ENCODE measurements at places on chromosomes 13 and 19. TPM values are rescaled to one million over a fixed set of nuclear protein-coding genes. Genes with fewer than 3 reads are reported as not detected.

- no peaks in the 10 kb centered on the region for H3K4me1 ChIP-seq
- no peak for DNase-seq
- H3K27ac ChIP-seq: no peak overlapping the region
- no peak overlapping the region for H3K4me3 ChIP-seq
- no peaks in the 10 kb centered on the region for H3K36me3 ChIP-seq
Measured at GRCh38 chr13:98335721-98336120, 158.7 kb upstream of the RNF113B start.

GRCh38 chr13:54029226-54029625 is 1000.6 kb downstream of the OLFM4 start:
- no peaks in the 10 kb centered on the region for H3K27me3 ChIP-seq
- H3K4me3 ChIP-seq: no peak overlapping the region
- no peak overlapping the region for H3K27ac ChIP-seq
- H3K36me3 ChIP-seq: no peaks in the 10 kb centered on the region
- no peaks in the 10 kb centered on the region for H3K4me1 ChIP-seq

DNA sequence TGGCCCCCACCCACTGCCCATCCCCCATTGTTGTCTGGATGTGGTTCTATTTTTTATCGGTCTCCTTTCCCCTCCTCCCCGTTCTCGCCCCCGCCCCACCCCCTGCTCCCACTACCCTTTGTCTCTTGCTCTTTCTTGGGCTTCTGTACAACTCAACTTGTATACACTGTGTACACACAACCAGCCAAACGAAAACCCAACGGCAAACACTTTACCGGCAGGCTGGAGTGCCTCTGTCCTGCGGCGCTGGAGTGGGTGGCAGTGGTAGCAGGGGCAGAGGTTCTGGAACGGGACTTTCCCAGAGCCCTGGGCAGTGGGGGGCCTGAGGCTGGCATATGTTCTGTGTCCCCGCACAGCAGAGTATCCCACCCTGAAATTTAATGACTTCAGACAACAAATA is 13.7 kb downstream of the RRAS start:
- no peak overlapping the region for H3K4me3 ChIP-seq
- no peaks in the 10 kb centered on the region for H3K27me3 ChIP-seq
- no peaks in the 10 kb centered on the region for H3K36me3 ChIP-seq
- H3K4me1 ChIP-seq: no peaks in the 10 kb centered on the region
- DNase-seq: no peak

- no peaks in the 10 kb centered on the region for H3K36me3 ChIP-seq
- H3K27me3 ChIP-seq: no peaks in the 10 kb centered on the region
- no peak for DNase-seq
- H3K27ac ChIP-seq: no peak overlapping the region
- no peaks in the 10 kb centered on the region for H3K4me1 ChIP-seq
Measured at GRCh38 chr13:31174018-31174417, 12.3 kb upstream of the HSPH1 start.

PSG6 gene
- not detected for total RNA-seq

DNA sequence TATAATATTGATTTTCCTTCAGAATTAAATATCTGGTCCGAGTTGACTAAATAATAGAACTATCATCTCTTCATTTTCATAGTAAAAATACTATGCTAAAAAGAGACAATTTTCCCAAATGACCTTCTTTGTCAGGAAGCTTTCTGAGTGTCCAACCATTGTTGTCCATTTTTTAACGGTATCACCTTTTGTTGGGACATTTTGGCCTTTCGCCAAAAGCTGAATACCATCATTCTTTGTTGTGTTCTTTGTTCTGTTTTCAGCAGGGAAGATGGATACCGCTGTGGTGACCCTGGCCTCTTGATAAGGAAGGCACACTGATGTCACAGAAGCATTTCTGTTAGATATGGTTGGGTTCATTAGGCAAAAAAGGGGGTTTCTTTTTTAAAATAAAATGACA is 654.4 kb upstream of the GPC6 start:
- no peaks in the 10 kb centered on the region for H3K27me3 ChIP-seq
- no peak overlapping the region for H3K4me3 ChIP-seq
- no peak for DNase-seq
- H3K27ac ChIP-seq: no peak overlapping the region

FFAR3 gene
- total RNA-seq: not detected

GRCh38 chr19:52943884-52944643 is 18.6 kb downstream of the ZNF816 start:
- H3K4me3 ChIP-seq: no peak overlapping the region
- H3K4me1 ChIP-seq: peaks cover 5% of the 10 kb centered on the region
- H3K36me3 ChIP-seq: no peaks in the 10 kb centered on the region

DNA sequence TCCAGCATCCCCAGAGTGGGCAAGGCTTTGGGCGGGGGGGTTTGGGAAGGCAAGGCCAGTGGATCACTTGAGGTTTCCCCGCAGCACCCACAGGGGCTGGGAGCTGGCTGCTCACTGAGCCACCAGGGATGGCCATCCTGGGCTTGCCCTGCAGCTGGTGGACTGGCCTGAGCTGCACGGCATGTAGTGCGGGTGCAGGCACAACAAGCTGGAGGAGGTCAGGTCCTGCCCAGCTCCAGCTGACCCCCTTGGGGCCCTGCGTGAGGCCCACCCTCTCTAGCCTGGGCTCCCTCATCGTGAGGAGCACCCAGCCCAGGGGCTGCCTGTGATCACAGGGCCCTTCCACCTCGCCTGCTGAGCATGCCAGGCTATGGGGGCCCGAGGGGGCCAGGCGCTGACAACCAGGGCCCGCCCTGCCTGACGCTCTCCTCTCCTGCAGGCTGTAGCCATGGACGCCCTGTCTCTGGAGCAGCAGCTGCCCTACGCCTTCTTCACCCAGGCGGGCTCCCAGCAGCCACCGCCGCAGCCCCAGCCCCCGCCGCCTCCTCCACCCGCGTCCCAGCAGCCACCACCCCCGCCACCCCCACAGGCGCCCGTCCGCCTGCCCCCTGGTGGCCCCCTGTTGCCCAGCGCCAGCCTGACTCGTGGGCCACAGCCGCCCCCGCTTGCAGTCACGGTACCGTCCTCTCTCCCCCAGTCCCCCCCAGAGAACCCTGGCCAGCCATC is 22.9 kb downstream of the COMP start:
- no peaks in the 10 kb centered on the region for H3K36me3 ChIP-seq
- no peak for DNase-seq
- H3K4me1 ChIP-seq: peaks cover 6% of the 10 kb centered on the region
- H3K27me3 ChIP-seq: no peaks in the 10 kb centered on the region

F10 gene
- 1.5 TPM for total RNA-seq

- H3K27ac ChIP-seq: no peak overlapping the region
- peaks cover 4% of the 10 kb centered on the region for H3K4me1 ChIP-seq
- H3K4me3 ChIP-seq: no peak overlapping the region
Measured at GRCh38 chr19:9622531-9622930, 1.5 kb upstream of the ZNF561 start.

CUL4A gene
- total RNA-seq: 62.6 TPM

CALR3 gene
- not detected for total RNA-seq

DNA sequence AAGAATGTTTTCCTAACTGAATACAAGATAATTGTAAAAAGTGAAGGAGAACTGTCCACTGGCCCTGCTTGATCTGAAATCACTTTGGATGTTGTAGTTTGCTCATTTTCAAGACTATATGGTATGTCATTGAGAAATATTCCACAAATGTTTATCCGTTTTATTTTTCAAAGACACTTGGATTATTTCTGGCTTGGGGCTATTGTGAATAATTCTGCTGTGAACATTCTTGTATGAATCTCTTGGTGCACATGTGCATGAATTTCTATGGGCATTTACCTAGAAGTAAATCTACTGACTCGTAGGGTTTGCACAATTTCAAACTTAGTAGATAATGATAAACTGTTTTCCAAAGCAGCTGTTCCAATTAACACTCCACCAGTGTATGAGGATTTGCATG is 8.6 kb downstream of the RXFP2 start:
- H3K36me3 ChIP-seq: no peaks in the 10 kb centered on the region
- H3K4me1 ChIP-seq: no peaks in the 10 kb centered on the region
- no peaks in the 10 kb centered on the region for H3K27me3 ChIP-seq
- H3K27ac ChIP-seq: no peak overlapping the region
- DNase-seq: no peak
- H3K4me3 ChIP-seq: no peak overlapping the region

GRCh38 chr19:18009412-18010066 is 1.6 kb downstream of the ARRDC2 start:
- H3K27ac ChIP-seq: no peak overlapping the region
- H3K4me1 ChIP-seq: peaks cover 3% of the 10 kb centered on the region
- H3K4me3 ChIP-seq: peak overlapping the region; percentile 39
- DNase-seq: no peak
- no peaks in the 10 kb centered on the region for H3K27me3 ChIP-seq

SYCN gene
- total RNA-seq: not detected

DNA sequence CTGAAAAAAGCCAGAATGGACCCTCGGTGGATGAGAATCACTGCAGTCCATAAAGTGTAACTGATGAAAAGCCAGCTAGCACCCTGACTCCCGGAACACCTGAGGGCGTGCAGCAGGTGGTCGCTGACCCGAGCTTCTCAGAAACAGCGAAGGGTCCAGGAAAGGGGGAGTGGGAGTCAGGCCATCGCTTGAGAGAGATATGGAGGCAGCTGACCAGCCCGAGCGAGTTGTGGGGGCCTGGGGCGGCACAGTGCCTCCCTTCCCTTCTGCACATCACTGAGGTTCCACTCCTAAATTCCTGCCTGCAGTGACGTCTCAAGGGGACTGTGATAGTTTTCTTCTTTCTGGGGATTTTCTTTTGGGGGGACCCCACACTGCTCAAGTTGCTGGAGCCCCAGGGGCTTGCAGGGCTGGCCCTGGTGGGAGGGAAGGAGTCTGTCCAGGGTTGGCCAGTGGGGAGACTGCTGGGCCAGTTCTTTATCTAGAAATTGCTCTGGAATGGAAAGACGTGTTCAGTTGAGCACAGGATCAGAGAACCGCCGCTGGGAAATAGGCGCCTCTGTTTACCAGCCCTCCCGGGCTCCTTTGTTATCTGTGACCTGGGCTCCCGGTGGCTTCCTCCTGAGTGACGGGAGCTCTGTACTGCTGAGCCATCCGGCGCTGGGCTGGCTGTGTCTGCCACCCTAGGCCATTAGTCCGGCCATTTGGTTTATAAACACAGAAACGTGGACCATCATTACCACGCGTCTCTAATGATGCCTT is 71.3 kb downstream of the RAB20 start:
- DNase-seq: no peak
- H3K36me3 ChIP-seq: no peaks in the 10 kb centered on the region
- H3K27me3 ChIP-seq: no peaks in the 10 kb centered on the region
- H3K4me1 ChIP-seq: no peaks in the 10 kb centered on the region
- no peak overlapping the region for H3K27ac ChIP-seq

DNA sequence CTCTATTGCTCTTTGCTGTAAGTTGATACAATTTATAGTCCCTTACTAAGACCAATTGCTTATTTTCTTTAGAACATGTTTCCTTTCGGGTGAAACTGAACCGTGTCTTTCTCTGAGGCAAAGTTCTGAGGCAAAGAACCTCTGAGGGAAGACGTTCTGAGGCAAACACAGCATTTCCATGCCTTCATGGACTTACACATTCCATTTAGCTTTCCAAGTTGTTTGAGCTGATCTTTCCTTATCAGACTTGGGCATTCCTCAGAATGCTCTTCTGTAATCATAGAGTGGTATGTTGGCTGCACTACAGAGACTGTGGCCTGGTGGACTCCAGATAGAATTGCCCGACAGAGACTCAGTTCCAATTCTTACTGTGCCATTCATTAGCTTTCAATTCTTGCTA is 579.1 kb downstream of the KCTD12 start:
- no peaks in the 10 kb centered on the region for H3K27me3 ChIP-seq
- H3K36me3 ChIP-seq: no peaks in the 10 kb centered on the region
- DNase-seq: no peak
- no peak overlapping the region for H3K27ac ChIP-seq

DNA sequence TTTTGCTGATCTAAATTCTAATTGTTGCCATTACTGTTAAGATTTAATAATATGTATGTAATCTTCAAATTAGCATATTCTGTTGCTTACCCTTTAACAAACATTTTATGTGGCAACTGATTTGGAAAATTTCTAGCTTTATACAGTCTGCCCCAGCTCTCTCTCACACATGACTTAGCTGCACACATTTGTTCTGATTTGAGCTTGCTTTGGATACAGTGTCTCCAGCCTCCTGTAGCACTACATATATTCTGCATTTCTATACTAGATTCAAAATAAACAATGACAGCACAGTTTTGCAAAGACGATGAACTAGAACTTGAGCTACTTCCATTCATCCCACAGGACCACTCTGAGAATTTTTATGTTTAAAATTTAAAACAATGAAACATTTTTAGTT is 254.7 kb downstream of the DNAJC15 start:
- H3K4me3 ChIP-seq: no peak overlapping the region
- no peak overlapping the region for H3K27ac ChIP-seq
- H3K4me1 ChIP-seq: no peaks in the 10 kb centered on the region
- H3K27me3 ChIP-seq: no peaks in the 10 kb centered on the region
- H3K36me3 ChIP-seq: no peaks in the 10 kb centered on the region

DNA sequence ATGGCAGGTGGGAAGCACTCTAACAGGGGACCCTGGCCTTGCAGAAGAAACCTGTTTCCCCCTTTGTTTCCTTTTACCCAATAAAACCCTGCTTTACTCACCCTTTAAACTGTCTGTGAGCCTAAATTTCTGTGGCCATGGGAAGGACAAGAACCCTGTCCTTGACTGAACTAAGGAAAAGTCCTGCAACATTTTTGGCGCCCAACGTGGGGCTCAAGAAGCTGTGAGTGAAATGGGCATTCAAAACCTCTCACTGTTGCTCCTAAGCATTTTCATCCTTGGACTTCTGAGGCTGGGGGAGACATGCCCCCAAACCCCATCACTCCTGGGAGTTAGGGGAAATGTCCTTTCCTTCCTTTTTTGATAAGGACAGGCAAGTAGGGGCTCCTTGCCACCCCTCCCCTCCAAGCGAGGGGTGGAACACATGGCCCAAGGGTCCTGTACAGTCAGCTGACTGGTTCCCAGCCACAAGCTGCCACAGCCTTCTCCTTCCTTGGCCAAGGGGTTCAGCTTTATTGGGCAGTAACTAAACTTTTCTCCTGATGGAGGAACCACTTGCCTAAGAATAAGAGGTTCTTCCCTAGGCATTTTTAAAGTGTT is 381.6 kb downstream of the KLF5 start:
- no peak overlapping the region for H3K4me3 ChIP-seq
- DNase-seq: peak; percentile 41
- H3K4me1 ChIP-seq: no peaks in the 10 kb centered on the region

- H3K27me3 ChIP-seq: no peaks in the 10 kb centered on the region
- no peak for DNase-seq
- H3K4me1 ChIP-seq: no peaks in the 10 kb centered on the region
- no peak overlapping the region for H3K4me3 ChIP-seq
- no peaks in the 10 kb centered on the region for H3K36me3 ChIP-seq
Measured at GRCh38 chr13:60335531-60335930, 61.5 kb upstream of the TDRD3 start.

GNG7 gene
- 3.2 TPM for total RNA-seq

C13orf46 gene
- total RNA-seq: 0.44 TPM

SPIB gene
- 46.0 TPM for total RNA-seq

C19orf73 gene
- total RNA-seq: 3.5 TPM

ZNF135 gene
- 1.1 TPM for total RNA-seq

HSPB6 gene
- 6.3 TPM for total RNA-seq

GRCh38 chr13:44271031-44271455 is 102.6 kb upstream of the SERP2 start:
- no peak overlapping the region for H3K4me3 ChIP-seq
- peak overlapping the region; percentile 14 for H3K27ac ChIP-seq
- no peaks in the 10 kb centered on the region for H3K36me3 ChIP-seq
- H3K27me3 ChIP-seq: no peaks in the 10 kb centered on the region
- DNase-seq: no peak

CYSLTR2 gene
- 0.10 TPM for total RNA-seq

- no peaks in the 10 kb centered on the region for H3K36me3 ChIP-seq
- no peak overlapping the region for H3K4me3 ChIP-seq
- no peak for DNase-seq
- no peaks in the 10 kb centered on the region for H3K27me3 ChIP-seq
Measured at GRCh38 chr13:80751854-80752253, 410.9 kb upstream of the SPRY2 start.
